ENCODE measurements at places on chromosomes 6 and 20.

DNA sequence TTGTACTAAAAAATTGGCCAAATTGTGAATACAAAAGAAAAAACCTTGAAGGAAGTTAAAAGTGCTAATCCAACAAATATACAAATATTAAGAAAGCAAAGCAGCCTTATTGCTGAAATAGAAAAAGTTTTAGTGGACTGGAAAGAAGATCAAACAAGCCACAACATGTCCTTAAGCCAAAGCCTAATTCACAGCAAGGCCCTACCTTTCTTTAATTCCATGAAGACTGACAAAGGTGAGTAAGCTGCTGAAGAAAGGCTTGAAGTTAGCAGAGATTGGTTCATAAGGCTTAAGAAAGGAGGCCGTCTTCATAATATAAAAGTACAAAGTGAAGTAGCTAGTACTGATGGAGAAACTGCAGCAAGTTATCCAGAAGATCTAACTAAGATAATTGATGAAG lies 53.5 kb downstream of the TINAG start:
- DNase-seq, result no peak

DNA sequence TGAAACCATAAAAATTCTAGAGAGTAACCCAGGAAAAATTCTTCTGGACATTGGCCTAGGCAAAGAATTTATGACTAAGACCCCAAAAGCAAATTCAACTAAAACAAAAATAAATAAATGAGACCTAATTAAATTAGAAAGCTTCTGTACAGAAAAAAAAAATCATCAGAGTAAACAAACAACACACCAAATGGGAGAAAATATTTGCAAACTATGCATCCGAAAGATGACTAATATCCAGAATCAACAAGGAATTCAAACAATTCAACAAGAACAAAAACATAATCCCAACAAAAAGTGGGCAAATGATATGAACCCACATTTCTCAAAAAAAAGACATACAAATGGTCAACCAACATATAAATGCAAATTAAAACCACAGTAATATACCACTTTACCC lies 242.6 kb upstream of the CDYL start:
- DNase-seq, result no peak

GRCh38 chr6:18241208-18242038 lies 22.9 kb downstream of the DEK start:
- DNase-seq, result no peak

DNA sequence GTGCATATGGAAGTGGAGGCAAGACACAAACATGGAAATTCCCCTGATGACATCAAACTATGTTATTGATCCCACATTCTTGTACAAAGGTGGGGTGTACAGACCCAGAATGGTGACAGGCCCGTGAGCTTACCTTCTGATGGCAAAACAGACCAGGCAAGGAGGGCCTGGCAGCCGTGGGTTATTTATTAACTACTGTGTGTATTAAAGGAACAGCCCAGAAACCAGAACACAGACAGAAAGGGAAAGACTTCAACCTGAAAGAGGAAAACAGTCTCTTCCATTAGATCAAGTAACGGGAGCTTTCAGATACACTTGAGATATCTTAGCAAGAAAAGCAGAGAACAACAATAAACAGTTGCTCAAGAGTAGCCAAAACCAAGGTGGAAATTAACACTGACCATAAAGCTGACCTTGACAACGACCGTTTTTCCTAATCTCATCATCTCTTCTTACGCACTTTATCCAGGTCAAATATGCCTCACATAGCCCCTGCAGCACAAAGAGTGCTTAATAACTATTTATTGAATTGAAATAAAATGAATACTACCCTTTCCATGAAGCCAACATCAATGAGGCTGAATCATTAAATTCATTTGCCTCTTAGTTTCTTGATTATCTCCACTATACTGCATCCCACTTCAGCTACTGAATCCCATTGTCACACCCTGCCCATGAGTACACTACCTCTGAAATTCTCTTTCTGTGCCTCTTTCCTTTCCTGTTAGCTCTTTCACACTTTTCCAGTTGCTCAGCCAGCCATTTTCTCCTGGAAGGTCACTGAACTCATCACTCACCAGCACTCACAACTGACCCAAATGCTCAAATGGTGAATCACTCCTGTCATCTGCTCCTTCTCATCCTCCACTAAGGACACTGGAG lies 67.4 kb downstream of the MOXD1 start:
- no peak for DNase-seq

GRCh38 chr6:129177801-129178200 lies 294.9 kb downstream of the LAMA2 start:
- no peak for DNase-seq

DNA sequence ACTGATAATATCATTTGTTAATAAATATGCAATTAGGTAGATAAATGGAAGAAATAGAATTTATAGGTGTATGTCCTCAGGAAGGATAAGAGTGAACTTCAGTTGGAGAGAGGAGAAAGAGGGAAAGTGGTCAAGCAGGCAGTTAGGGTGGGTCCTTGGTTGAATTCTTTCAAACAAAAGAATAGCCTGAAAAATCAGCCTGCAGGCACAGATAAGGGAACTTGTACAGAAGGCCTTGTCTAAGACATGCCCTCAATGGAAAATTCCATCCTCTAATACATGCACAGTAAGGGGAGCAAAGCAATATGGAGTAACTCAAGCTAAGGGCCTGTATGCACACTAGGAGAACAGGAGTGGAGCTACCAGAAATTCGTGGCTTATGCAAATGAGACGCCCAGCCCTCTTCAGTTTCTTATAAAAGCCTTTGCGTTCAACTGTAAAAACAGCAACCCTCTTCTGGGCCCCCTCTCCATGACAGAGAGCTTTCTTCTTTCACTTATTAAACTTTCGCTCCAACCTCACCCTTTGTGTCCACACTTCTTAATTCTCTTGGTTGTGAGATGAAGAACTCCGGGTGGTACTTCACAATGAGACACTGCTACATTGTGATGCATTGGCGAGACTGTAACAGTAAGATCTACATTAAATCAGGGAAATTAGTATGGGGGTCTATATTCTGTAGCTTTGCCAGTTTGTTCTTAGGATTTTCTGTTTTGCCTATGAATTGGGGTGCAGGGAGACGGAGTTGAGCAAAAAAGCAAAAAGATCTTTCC lies 147.0 kb downstream of the HS3ST5 start:
- DNase-seq, result no peak

DNA sequence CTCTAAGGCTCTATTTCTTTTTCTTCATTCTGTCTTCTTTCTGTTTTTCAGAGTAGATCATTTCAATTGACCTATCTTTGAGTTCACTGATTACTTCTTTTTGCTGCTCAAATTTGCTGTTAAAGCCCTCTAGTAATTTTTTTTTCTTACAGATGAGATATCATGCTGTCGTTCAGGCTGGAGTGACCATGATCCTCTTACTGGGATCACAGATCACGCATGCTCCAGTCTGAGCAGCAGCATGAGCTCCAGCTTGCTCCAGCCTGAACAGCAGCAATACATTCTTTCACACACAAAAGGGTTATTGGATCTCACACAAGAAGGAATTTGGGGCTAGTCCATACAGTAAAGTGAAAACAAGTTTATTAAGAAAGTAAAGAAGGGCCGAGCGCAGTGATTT lies 12.3 kb upstream of the TRIM38 start:
- DNase-seq, result no peak

GRCh38 chr20:53926428-53927028 lies 143.9 kb downstream of the BCAS1 start:
- no peak for DNase-seq

GRCh38 chr6:35237476-35237875 lies 22.1 kb upstream of the ZNF76 start:
- no peak for DNase-seq
